ENCODE measurements at places on chromosomes 5 and 9. TPM values are rescaled to one million over a fixed set of nuclear protein-coding genes. Genes with fewer than 3 reads are reported as not detected.

RASGRF2 gene
- 36.3 TPM for total RNA-seq

PCDHGA6 gene
- total RNA-seq = 7.4 TPM

PCDHGA4 gene
- total RNA-seq = 6.7 TPM

GPR150 gene
- total RNA-seq = 3.1 TPM

NR5A1 gene
- total RNA-seq = not detected

SLC34A1 gene
- not detected for total RNA-seq

FBN2 gene
- 6.3 TPM for total RNA-seq

CYFIP2 gene
- total RNA-seq = 14.4 TPM

CCDC152 gene
- total RNA-seq = 3.9 TPM

FAM120A gene
- total RNA-seq = 72.3 TPM

PCDHA1 gene
- total RNA-seq = not detected

PTPN3 gene
- total RNA-seq = 1.3 TPM

STC2 gene
- total RNA-seq = 0.90 TPM

EGFL7 gene
- total RNA-seq = 229 TPM

S1PR3 gene
- 14.7 TPM for total RNA-seq

ZNF462 gene
- 18.6 TPM for total RNA-seq

ESM1 gene
- total RNA-seq = not detected

RALGPS1 gene
- 6.9 TPM for total RNA-seq

SPATA31E1 gene
- not detected for total RNA-seq

C9orf85 gene
- total RNA-seq = 12.3 TPM

SLIT3 gene
- total RNA-seq = 39.0 TPM

SH3RF2 gene
- 2.0 TPM for total RNA-seq

OMD gene
- 56.2 TPM for total RNA-seq

RC3H2 gene
- total RNA-seq = 68.2 TPM

ALDOB gene
- not detected for total RNA-seq

C8G gene
- total RNA-seq = 3.3 TPM

SLC27A6 gene
- total RNA-seq = 23.8 TPM

FYB1 gene
- total RNA-seq = 25.1 TPM

HAND1 gene
- not detected for total RNA-seq

DOK3 gene
- total RNA-seq = 20.1 TPM

WDR38 gene
- total RNA-seq = not detected

CDC25C gene
- not detected for total RNA-seq

GNA14 gene
- 1.5 TPM for total RNA-seq

CCDC69 gene
- total RNA-seq = 101 TPM

GPRIN1 gene
- total RNA-seq = not detected

FAM81B gene
- not detected for total RNA-seq

OTP gene
- not detected for total RNA-seq

DNAJB5 gene
- total RNA-seq = 4.5 TPM

GALNT12 gene
- 2.4 TPM for total RNA-seq

PCDHA12 gene
- 10.5 TPM for total RNA-seq

MAMDC4 gene
- total RNA-seq = 5.1 TPM

ST8SIA4 gene
- total RNA-seq = 5.7 TPM

ELOVL7 gene
- 18.2 TPM for total RNA-seq

ARAP3 gene
- total RNA-seq = 7.6 TPM

KCNV2 gene
- total RNA-seq = not detected

PROP1 gene
- not detected for total RNA-seq
